Heart right ventricle (tissue), 16 donors: ENCODE measurements at places on chromosomes 4 and X. TPM values are rescaled to one million over a fixed set of nuclear protein-coding genes. Genes with fewer than 3 reads are reported as not detected.

DNA sequence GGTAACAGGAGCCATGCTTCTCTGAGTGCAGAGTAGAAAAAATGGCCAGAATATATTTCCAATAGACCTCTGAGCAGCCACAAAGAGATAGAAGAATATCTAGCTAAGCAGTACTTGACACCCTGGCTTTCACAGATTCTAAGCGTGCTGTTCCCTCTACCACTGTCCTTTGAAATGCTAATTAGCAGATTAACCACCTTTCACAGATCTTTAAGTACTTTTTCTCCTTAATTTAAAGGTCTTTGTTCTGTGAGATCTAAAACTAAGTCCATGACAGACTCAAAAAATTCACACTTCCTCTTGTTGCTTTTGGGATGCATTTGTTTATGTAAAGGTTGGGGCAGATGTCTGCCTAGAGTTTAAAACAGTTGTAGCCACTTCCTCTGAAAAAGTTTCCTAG is 28.3 kb upstream of the MAGEC2 start:
- H3K27me3 ChIP-seq = no peaks in the 10 kb centered on the region
- H3K36me3 ChIP-seq = no peaks in the 10 kb centered on the region
- no peak overlapping the region for H3K27ac ChIP-seq
- H3K4me1 ChIP-seq = no peaks in the 10 kb centered on the region

GRCh38 chrX:65241059-65241721 is 264.9 kb upstream of the ZC4H2 start:
- no peak overlapping the region for H3K27ac ChIP-seq
- H3K4me1 ChIP-seq = no peaks in the 10 kb centered on the region
- H3K4me3 ChIP-seq = no peak overlapping the region
- no peak for DNase-seq
- H3K27me3 ChIP-seq = no peaks in the 10 kb centered on the region

- no peak for DNase-seq
- H3K36me3 ChIP-seq = no peaks in the 10 kb centered on the region
- no peak overlapping the region for H3K27ac ChIP-seq
- peaks cover 27% of the 10 kb centered on the region for H3K27me3 ChIP-seq
These were observed 29.0 kb upstream of the C4orf50 start for GRCh38 chr4:6047130-6047673.

DNA sequence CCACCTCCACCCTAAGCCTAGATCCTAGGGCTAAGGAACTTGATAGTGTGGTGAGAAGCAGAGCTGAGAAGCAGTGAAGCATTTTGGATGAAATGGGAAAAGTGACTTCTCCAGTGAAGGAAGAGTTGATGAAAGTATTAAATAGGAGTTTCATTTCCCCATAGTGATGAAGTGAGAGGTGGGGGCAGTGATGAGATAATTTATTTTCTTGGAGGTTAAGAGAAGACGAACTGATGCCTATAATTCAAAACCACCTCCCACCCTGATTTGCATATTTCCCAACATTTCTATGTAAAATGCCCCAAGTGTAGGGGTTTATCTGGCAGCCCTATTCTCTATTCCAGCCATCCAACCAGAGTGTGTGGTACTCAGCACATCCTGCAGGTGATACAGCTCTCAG is 6.3 kb downstream of the LONRF3 start:
- H3K27ac ChIP-seq = no peak overlapping the region
- H3K27me3 ChIP-seq = no peaks in the 10 kb centered on the region
- H3K4me1 ChIP-seq = no peaks in the 10 kb centered on the region
- no peak overlapping the region for H3K4me3 ChIP-seq
- DNase-seq = no peak

GAK gene
- total RNA-seq = 22.6 TPM
